ENCODE measurements at places on chromosomes 3 and 15. TPM values are rescaled to one million over a fixed set of nuclear protein-coding genes. Genes with fewer than 3 reads are reported as not detected.

LRRC49 gene
- 0.63 TPM for polyA plus RNA-seq

ABCF3 gene
- polyA plus RNA-seq: 27.0 TPM

CYP1A2 gene
- polyA plus RNA-seq: not detected

TFDP2 gene
- 33.8 TPM for polyA plus RNA-seq

DPP8 gene
- polyA plus RNA-seq: 41.3 TPM

TMEM266 gene
- not detected for polyA plus RNA-seq

CHMP2B gene
- polyA plus RNA-seq: 74.1 TPM

KLHL25 gene
- polyA plus RNA-seq: 0.40 TPM

RHCG gene
- not detected for polyA plus RNA-seq

CCK gene
- polyA plus RNA-seq: not detected

C3orf22 gene
- not detected for polyA plus RNA-seq

MYRIP gene
- polyA plus RNA-seq: not detected

SLC15A2 gene
- polyA plus RNA-seq: 2.7 TPM

IL17RB gene
- 0.81 TPM for polyA plus RNA-seq

GOLGA8G gene
- not detected for polyA plus RNA-seq

BFSP2 gene
- polyA plus RNA-seq: 3.2 TPM

LYZL4 gene
- polyA plus RNA-seq: not detected

ACTC1 gene
- not detected for polyA plus RNA-seq

SCN11A gene
- not detected for polyA plus RNA-seq

SUSD5 gene
- 0.18 TPM for polyA plus RNA-seq

Data from naive B cell (primary cell).